Left cardiac atrium (tissue), 4 donors: ENCODE measurements at places on chromosomes 4 and X. TPM values are rescaled to one million over a fixed set of nuclear protein-coding genes. Genes with fewer than 3 reads are reported as not detected.

GRCh38 chr4:3426465-3427133 lies 15.2 kb upstream of the HGFAC start:
- no peak for DNase-seq

The ARL9 gene
- not detected for total RNA-seq

GRCh38 chr4:1243451-1244080 lies 5.4 kb downstream of the CTBP1 start:
- peak; percentile 20 for DNase-seq

GRCh38 chr4:28388471-28388870 lies 1527.8 kb downstream of the STIM2 start:
- no peak for DNase-seq

DNA sequence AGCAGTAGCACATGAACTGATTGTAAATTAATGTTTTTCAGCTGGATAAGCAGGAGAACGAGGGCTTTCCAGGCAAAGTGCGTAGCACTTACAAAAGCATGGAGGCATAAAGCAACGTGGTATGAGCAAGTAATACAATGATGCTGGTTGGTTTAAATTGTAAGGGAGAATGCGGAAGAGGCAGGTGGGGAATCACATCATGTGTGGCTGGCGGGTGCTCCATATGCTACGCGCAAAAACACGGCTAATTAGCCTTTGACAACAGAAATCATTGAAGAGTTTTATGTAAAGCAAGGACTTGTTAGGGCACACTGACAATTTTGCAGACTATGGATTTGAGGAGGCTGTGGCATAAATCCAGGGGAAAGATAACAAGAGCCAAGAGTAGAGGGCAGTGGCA lies 14.6 kb downstream of the SYTL4 start:
- no peak for DNase-seq

The MSMO1 gene
- 16.8 TPM for total RNA-seq

- no peak for DNase-seq
Observed at GRCh38 chr4:182765987-182766856, 151.0 kb downstream of the DCTD start.

GRCh38 chr4:148883891-148884290 lies 441.7 kb upstream of the NR3C2 start:
- no peak for DNase-seq

GRCh38 chr4:7673121-7673520 lies 238.4 kb upstream of the PSAPL1 start:
- DNase-seq = no peak

DNA sequence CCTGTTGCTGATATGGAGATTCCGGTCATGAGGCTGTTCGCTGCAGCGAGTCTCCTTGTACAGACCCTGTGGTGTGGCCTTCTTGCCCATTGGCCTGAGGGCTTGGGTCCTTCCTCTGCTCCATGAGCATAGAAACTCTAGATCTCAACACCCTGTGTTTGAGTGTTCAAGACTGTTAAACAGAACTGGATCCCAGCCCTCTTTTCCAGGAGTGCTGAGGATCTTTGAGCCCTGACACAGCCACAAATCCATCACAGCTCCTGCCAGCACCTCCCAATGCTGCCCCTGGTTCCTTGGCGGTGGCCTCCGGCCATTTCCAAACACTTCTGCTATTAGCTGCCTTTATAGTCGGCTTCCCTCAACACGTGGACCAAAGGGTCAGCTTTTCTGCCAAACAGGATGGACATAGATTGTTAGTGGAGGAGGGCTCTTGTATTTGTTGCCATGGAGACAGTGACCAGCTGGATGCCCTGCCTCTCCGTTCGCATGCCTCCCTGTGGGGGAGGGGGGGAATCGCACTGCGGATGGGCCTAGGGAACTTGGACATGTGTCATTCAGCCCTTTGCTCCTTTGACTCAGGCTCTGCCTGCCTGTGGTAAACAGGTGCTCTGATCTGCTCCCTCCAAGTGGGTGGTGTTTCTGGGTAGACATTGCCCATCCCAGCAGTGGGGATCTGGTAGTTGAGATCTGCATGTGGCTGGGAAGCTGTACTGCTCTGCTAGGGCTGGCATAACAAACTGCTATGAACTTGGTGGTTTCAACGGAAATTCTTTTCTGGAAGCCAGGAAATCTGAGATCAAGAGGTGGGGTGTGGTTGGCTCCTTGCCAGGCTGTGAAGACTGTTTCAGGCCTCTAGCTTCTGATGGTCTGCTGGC lies 6.9 kb upstream of the WDR1 start:
- DNase-seq = peak; percentile 74

- DNase-seq = no peak
Observed at GRCh38 chr4:128384765-128385598, 97.4 kb upstream of the PGRMC2 start.

DNA sequence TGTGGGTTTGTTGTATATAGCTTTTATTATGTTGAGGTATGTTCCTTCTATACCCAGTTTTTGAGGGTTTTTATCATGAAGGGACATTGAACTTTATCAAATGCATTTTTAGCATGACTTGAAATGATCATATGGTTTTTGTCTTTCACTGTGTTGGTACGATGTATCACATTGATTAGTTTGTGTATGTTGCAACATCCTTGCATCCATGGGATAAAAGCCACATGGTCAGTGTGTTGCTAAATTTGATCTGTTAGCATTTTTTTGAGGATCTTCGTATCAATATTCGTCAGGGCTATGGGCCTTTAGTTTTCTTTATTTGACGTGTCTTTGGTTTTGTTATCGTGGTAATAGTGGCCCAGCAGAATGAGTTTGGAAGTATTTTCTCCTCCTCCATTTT lies 11.3 kb upstream of the BLTP1 start:
- no peak for DNase-seq

GRCh38 chrX:36916941-36917340 lies 91.2 kb upstream of the FAM47C start:
- no peak for DNase-seq
